ENCODE measurements at places on chromosomes 3 and 15.
A peak's percentile ranks its signal among the peaks of the same experiment; 100 is the strongest.

- no peak for DNase-seq
These were observed 185.6 kb upstream of the ADAMTS9 start for GRCh38 chr3:64873400-64873799.

DNA sequence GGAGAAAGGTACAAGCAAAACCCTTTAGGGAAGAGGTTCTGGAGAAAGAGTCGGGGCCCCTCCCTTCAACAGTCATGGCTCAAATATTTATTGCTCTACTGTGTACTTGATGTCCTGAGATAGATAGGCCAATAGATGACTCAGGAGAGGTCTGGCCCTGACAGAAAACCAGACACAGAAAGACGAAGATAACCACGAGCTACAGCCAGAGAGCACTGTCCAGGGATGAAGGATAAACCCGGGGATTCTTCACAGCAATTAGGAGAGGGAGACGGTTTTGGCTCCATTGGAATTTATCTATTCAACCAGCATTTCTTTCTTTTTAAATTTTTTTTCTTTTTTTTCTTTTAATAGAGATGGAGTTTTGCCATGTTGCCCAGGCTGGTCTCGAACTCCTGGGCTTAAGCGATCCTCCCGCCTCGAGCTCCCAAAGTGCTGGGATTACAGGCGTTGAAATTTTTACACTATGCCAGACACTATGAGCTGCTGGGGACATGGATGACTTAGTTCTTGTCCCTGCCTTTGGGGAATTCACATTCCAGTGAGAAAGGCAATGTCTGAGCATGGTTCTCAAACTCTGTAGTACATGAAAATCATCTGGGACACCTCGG, 4.6 kb upstream of the CIDEC start:
- no peak for DNase-seq

GRCh38 chr3:44060164-44060563, 181.5 kb upstream of the TOPAZ1 start:
- DNase-seq, result no peak

- DNase-seq, result no peak
These were observed 140.3 kb downstream of the RPLP1 start for GRCh38 chr15:69592954-69593353.

GRCh38 chr3:26198609-26199008, 408.7 kb downstream of the OXSM start:
- no peak for DNase-seq

GRCh38 chr3:122076491-122077292, 21.5 kb downstream of the CD86 start:
- DNase-seq, result no peak

DNA sequence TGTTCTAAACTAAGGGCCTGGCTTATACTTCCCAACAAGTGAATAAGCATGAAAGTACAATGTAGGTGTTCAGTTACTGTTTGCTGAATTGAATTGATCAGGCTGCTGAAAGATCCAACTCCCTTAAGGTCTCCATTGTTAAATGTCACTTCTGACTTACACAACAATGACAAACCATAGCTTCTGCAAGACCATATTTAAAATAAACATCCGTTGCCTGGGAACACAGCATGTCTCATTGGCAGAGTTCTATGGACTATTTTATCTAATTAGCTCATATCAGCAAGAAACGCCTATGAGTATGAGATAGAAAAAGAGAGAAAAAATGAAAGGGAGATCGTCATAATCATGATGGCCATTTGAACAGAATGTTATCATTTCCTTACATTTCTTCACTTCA, 605.4 kb downstream of the FGF12 start:
- DNase-seq, result no peak

DNA sequence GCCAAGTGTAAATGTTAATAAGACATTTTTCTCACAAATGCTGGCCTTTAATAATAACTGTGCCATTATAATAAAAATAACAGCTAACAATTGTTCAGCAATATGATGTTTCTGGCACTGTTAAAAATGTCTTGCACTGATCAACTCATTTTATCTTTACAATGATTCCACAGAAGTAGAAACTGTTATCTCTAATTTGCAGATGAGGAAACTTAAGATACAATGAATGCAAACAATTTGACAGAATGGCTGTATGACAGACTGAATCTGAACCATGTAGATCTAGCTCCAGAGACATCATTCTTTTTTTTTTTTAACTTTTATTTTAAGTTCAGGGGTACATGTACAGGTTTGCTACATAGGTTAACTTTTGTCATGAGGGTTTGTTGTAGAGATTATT, 755.0 kb downstream of the TBL1XR1 start:
- DNase-seq, result no peak

GRCh38 chr15:90836296-90836871, 32.0 kb upstream of the FURIN start:
- DNase-seq, result no peak

GRCh38 chr15:62119874-62120273, 45.2 kb downstream of the C2CD4B start:
- no peak for DNase-seq

DNA sequence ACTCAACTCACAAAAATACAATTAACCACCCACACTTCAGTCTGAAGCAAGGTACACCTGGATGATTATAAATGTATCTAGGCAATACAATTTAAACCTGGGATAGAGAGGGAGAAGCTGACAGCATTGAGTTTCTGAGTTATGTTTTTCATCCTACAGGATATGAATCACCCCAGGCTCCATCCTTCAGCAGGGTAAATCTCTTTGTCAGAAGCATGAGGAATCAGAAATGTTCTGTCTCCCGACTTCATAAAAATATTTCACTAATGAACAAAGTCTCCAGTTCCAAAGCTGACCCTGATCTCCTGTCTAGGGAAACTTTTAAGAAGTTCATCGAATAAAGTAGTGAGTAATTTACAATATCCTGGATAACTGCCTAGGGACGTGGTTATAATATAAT, 25.5 kb upstream of the FRMD4B start:
- no peak for DNase-seq

GRCh38 chr15:38991701-38992100, 427.1 kb upstream of the RASGRP1 start:
- DNase-seq, result no peak

GRCh38 chr15:74322558-74323180, 44.8 kb downstream of the CYP11A1 start:
- DNase-seq, result peak; percentile 67

GRCh38 chr3:57142411-57142723, 22.8 kb downstream of the IL17RD start:
- no peak for DNase-seq

GRCh38 chr15:80441714-80442113, 37.5 kb downstream of the ARNT2 start:
- DNase-seq, result no peak

DNA sequence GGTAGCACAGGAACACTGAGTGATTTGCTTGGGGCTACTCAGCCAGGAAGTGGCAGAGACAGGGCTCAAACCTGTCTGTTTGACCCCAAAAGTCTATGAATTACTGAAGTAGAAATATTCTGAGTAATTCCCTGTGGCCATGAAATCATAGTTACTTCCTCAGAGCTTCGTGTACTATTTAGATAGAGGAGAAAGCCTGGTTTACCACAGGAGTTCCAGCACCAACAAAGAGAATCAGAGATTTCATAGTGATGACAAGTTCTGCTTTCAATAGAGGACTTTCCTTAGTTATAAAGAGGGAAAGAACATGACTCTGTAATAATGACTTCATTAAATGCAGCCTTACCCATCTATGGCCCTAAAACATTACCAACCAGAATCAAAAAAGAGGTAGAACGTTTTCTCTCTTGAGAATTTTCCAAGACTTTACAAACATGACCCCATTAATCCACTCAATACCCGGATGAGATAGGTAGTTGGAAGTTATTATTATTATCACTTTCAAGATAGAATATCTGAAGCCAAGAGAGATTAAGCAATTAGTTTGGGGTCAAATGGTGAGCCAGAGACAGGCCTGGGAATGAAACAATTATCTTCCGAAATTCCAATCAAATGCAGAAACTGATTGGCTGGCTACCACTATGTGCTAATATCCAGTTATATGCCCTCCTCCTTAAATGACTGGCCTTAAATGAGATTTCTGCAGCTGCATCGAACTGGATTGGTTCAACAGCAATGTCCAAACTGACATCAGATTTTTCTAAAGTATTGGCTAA, 13.6 kb upstream of the WNT5A start:
- DNase-seq, result no peak

DNA sequence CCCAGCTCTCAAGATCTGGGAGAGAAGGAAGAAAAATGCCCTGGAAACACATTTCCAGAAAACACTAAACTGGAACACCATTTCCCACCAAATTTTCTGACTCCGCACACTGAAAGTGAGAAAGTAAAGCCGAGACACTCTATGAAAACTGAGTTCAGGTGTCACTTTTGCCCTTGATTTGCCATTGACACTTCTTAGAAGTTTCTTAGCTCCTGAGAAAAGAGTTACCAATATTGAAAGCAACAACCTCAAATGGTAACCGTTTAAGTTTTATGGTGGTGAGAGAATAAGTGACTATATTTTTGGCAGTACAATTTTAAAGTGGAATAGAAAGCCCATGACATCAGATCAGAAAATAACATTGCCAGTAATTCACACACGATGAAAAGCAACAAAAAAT, 39.0 kb downstream of the CD86 start:
- DNase-seq, result no peak

DNA sequence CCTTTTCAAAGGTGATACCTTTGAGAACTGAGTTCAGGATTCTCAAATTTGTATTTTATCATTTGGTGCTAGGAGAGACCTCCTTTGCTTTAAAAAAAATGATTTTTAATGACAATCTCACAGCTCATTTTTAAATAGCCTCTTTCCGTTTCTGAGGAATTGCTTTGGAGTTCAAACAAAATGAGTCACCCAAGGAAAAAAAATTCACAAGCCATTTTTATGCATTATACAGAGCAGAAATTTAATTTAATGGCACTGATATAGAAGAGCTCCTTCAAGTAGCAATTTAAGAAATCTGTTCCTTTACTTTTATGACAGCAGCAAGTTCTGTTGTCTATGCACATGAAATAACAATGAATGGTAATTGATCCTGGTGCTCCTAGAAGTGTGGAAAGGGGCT, 337.9 kb upstream of the KCNMB2 start:
- DNase-seq, result no peak

DNA sequence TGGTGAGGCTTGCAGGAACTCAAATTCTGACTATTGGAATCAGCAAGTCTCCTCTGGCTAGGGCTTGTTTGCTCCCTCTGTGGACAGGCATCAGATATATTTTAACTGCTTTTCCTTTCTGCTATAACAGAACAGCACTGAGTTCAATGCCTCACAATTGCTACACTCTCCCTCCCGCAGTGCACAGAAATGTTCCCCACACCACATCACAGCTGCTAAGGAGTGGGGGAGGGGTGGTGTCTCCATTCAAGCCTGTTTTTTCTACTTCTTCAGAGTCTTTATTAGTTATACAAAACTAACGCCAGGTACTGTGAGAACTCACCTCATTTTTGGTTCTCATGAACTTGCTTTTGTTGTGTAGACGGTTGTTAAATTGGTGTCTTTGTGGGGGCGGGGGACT, 68.5 kb downstream of the BCHE start:
- DNase-seq, result no peak

GRCh38 chr3:280681-281080, 84.1 kb downstream of the CHL1 start:
- no peak for DNase-seq

DNA sequence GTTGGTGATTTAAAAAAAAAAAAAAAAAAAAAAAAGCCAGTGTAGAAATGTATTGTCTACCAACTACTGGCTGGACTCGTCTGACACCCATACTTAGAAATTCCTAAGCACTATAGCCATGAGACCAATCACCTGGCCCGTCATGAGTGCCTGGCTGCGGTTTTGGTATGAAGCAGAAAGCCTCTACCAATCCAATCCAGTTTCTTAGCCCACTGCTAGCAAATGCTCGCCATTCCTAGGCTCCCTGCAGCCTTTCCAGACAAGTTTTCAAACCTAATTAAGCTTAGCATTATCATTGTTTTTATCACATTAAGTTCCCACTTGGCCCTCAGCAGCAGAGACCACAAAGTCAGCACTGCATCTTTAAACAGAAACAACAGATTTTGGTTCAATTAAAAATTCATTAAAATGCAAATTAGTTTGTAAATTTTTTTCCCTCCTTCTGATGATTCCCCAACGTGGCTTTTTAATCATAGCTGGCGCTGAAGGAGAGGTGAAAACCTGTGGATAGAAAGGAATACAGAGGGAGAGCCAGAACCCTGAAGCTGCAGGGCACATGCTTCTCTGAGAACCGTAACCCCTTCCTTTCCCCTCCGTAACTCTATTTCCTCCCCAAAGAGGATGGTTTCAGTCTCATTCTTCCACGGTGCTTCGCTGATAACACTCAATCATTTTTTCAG, 32.2 kb upstream of the ST8SIA2 start:
- DNase-seq, result no peak

DNA sequence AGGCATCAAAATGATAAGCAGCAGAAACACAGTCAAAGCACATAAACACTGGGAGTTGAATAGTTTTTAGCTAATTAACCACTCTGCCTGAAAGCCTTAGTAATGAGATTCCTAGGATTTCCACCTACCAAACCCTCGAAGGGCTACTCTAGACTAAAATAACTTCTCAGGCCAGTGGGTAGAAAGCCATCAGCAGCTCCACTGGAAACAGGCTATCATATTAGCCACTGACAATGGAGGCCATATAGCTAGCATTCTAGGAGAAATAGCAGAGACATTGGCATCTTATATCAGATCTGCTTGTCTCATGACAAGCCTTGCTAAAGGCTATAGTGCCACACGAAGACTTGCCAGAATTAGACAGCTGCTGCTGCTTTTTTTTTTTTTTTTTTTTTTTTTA, 4.5 kb upstream of the CAPN3 start:
- DNase-seq, result no peak

GRCh38 chr3:8650583-8651416, 6.2 kb upstream of the SSUH2 start:
- no peak for DNase-seq

- DNase-seq, result no peak
These were observed 271.4 kb downstream of the THSD4 start for GRCh38 chr15:71386448-71387236.

GRCh38 chr3:37763309-37763708, 98.4 kb upstream of the CTDSPL start:
- DNase-seq, result no peak

DNA sequence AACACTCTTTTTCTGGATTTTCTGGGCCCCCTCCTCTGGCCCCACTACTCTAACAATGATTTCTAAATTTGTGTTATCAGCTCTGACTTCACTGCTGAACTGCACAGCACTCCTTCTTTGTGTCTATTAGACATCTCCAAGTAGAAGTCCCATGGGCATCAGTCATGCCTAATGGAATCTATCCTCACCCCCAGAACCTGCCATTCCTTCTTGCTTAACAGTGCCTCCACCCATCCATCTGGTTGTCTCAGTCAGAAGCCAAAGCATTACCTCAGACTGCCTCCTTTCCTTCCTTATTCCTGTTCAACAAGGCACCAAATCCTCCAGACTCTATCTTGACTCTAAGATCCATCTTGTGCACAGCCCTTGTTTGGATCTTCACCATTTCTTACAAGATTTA, 36.2 kb downstream of the SSR3 start:
- DNase-seq, result no peak

Measured in neural crest cell (in vitro differentiated cells).